Stimulated activated naive CD4-positive, alpha-beta T cell treated with Interleukin-2 at 50 U/mL for 16 hours (primary cell): ENCODE measurements at places on chromosomes 16 and 17.
A peak's percentile ranks its signal among the peaks of the same experiment; 100 is the strongest.

- DNase-seq = no peak
These were observed 4.1 kb upstream of the WDR24 start for GRCh38 chr16:694187-694862.

DNA sequence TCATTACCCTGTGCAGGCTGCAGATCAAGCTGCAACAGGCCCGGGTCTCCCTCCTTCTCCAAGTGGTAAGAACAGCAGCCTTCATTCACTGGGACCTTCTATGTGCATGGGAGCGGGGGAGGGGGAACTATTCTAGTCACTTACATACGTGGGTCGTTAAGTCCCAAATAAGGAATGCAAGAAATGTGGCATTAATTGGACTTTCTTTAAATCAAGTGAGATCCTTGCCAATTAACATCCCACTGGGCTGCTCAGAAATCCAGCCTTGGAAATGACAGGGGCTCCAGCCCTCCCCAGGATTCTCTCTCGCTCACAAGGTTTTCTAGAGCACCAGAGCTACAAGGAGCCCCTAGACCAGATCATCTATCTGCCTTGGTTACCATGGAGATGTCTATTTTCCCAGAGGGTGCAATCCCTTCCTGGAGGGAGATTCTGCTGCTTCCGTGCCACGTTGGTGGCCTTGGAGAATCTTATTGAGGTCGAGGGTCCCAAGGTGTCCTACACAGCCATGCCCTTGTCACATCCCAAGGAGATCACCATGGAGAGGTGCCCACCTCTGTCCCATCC is 5.2 kb upstream of the EIF1 start:
- no peak for DNase-seq

DNA sequence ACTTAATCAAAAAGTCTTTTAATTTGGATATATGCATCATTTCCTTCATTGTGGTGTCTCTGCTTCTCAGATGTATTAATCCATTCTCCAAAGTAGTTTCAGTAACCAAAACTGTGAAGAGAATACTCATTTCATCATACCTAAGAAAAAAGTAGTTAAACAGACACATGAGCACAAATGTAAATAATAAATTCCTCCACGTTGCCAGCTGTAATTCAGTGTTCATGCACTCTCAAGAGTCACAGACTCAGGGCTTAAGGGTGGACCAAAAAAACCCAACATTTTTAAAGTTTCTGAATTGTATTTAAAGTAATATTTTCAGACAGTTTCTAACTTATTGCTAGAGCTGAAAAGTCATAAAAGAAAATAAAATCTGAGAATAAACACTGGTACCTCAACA is 19.0 kb downstream of the POLG2 start:
- no peak for DNase-seq

DNA sequence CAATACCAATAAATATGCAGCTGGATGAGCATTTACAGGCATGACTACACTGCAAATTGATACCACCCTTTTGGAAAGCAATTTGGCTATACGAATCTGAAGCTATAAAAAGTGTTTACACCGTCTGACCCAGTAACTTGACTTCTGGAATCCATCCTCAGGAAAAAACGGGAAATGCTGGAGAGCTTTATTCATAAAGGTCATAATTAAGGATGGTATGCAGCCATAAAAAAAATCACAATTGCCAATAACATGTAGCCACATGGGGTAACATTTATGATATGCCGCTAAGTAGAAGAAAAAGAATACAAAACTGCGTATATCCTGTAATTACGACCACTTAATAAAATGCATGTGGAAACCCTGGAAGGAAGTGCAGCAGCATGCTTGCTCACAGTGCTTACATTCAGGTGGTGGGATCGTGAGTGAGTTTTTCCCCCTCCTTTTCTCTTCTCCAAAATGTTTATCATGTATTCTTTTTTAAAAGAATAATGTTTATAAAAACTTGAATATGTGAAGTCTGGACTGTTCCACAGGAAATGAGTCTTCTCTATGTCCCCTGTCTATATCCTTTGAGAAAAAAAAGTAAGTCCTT is 34.2 kb downstream of the COPRS start:
- DNase-seq = no peak

DNA sequence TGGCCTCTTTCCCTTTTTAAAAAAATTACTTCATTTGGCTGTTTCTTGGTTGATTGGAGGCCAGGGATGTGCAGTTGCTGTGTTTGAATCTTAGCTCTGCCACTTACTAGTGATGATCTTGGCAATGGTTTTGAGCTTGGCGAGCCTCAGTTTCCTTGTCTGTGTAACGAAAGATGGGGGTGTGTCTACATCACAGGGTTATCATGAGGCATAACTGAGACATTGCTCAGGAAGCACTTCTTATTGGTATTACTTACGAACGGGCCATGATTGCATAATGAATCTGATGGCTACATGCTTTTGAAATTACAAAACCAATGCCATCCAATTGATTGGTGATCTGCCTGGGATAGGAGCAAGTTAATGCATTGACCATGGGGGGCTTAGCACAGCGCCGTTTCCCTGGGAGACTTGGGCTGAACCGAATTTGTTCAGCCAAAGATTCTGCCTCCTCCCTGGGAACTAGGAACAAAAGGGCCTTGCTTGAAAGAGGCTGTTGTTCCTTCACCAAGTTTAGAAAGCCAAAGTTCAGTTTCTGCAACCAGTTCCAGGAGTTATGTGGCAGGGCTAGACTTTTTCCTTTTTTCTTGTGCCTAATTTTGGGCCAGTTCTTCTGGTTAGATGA is 21.9 kb downstream of the CMIP start:
- DNase-seq = no peak

DNA sequence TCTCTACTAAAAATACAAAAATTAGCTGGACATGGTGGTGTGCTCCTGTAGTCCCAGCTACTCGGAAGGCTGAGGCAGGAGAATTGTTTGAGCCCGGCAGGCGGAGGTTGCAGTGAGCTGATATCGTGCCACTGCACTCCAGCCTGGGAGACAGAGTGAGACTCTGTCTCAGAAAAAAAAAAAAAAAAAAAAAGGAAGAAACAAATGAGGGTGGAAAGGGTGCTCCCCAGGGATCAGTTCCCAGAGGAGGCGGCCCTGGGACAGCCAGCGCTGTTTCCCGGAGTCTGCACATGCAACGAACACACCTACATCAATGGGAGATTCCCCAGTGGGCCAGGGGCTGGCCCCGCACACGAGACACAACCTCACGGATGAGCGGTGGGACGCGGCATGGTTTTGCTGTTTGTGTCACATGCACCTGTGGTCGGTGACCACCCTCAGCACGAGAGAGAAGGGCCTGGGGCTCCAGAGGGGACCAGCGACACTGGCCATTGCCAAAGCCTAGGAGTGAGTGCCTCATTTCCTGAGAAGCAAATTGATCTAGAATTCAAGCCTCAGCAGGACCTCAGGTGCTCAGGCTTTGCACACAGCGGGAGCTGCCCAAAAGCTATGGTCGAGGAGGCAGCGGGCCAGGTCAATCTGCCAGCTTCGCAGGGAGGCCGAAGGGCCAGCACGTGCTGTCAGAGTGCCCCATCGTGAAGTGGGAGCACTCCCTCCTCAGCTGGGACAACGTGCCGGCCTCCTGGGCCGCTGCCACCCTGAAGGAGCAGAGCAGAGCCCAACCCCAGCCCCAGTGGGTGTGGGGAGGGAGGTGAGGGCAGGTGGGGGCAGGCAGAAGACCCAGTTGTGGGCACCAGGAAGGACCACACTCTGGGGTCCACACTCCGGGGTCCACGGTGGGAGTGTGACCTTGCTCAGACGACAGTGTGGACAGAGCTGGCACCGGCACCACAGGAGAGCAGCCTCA is 13.8 kb upstream of the WDR45B start:
- no peak for DNase-seq

DNA sequence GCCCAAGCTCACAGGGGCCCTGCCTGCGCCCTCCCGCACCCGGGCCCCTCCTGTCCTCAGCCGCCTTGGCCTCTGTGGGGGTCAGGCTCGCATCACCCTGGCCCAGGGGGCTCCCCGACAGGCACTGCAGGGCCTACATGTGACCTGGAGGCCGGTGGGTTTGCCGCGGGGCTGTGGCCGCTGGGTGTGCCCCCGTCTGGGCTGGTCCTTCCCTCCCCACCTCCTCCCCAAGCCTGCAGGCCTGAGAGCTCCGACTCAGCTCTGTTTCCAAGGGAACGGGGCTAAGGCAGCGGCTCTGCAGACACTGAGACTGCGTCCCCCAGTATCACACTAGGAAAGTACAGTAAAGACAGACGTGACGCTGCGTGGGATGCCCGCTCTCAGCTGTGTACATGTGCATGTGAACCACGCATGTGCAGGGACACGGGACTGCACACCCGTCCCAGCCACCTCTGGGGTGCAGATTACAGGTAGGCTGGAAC is 16.5 kb upstream of the WDR45B start:
- DNase-seq = no peak

- no peak for DNase-seq
These were observed 15.7 kb upstream of the CCL1 start for GRCh38 chr17:34378664-34379101.

DNA sequence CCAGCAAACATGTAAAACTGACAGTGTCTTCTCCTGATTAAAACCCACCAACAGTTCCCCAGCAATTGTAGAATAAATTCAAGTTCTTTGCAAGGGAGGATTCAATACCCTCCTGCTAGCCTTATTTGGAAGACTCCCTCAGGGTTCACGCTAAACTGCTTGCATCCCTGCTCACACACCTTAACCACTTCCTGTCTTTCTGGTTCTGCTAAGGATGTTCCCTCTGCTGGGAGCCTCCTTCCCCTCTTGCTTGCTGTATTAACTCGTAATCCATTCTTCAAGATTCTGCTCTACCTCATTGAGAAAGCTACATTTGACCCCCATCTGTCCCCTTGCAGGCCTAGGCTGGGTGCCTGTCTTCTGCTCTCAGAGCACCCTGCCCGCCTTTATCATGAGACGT is 2.3 kb upstream of the SHISA6 start:
- no peak for DNase-seq

GRCh38 chr17:80649672-80650330 is 105.2 kb downstream of the RPTOR start:
- DNase-seq = peak; percentile 82

DNA sequence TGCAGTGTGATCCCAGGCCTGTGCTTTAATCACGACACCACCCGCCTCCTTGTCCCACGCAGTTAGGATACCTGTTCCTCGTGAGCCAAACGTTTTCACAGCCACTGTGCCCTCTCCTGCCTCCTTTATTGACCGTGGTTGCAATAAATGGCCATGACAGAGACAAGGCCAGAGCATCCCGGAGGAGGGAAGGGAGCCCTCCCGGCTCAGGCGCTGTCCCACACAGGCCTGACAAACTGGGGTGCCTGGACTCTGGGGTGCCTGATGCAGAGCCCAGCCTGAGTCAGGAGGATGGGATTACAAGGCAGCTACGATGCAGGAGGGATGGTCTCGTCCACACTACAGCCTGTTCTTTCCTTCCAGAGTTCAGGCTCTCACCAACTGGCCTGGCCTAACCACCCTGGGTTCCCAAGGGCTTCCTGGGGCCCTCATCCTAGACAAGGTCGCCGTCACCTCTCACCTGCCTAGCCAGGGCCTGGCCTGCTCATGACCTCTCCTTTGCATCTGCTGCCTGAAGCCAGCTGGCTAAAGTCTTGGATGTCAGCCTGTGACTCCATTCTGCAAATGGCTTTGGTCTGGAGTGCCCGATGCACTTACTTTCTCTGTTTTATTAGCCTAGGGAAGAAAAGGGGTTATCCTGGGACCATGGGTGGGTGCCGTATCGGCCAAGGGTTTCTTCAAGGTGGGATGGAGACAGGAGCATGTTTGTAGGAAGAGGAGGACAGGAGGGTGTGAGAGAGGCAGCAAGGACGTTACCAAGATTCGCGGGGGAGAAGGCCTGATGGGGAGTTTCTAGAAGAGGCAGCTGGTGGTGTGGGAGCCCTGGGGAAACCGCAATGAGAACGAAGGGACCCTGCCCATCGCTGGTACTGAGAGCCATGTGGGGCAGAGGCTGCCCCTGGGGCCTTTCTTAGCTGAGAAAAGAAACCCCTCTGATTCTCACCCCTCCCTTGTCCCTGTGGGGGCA is 234.3 kb upstream of the TNRC6C start:
- DNase-seq = no peak

DNA sequence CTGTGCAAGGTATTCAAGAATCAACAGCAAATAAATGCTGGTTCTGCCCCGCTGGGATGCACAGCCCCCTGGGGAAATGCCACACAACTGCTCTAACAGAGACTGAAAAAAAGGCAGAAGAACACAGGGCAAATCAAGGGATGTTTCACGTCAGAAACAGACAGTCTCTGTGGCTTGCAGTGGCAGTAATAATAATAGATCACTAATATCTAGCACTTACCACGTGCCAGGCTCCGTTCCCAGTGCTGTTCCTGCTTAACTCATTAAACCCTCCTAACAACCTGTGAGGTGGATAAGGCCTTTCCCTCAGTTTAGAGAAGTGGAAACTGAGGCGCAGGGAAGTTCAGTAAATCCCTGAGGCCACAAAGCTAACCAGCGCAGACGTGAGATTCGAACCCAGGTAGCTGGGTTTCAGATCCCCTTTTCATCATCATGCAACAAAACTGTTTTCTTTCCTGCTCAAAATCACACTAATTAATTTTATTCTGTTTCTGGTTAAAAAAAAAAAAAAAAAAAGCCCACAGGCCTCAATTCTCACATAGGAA is 36.7 kb downstream of the ARHGAP17 start:
- no peak for DNase-seq

GRCh38 chr17:1582374-1582773 is 19.8 kb upstream of the PITPNA start:
- DNase-seq = no peak

GRCh38 chr17:77426676-77427386 is 286.1 kb downstream of the SEC14L1 start:
- DNase-seq = no peak

- no peak for DNase-seq
These were observed 66.6 kb downstream of the ANKRD11 start for GRCh38 chr16:89423681-89424260.

GRCh38 chr16:78535098-78535497 is 435.6 kb downstream of the WWOX start:
- DNase-seq = no peak

- DNase-seq = no peak
These were observed 14.9 kb downstream of the SEC14L5 start for GRCh38 chr16:4972938-4973587.

DNA sequence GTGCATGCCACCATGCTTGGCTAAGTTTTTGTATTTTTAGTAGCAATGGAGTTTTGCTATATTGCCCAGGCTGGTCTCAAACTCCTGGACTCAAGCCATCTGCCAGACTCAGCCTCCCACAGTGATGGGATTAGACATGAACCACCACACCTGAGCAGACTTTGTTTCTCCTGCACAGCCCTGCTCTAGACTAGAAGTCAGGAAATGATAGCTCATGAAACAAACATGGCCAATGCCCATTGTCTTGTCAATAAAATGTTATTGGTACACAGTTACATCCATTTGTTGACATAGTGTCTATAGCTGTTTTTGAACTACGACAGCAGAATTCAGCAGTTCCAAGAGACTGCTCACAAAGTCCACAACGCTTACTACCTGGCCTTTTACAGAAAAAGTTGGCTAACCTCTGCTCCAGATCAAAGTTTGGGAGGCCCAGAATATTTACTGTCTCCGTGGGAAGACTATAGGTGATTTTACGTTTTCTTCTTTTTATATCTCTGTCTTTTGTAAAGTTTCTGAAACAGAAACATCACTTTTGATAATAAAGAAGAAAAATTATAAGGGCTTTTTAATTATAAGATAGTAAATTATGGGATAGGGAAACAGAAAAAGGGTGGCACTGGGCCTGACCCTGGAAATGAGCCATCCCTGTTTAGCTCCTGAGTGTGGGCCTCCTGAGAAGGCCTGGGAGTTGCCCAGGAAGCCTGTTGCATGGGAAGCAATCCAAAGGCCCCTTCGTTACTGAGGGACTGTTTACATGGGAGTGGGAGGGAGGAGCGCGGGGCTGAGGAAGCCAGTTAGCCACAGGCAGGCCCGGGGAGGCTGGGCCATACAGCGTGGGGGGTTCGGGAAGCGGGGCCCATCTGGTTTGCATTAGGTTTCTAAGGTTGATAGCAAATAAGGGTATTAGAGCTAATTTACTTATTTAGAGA is 201.5 kb downstream of the IRF8 start:
- no peak for DNase-seq
